ENCODE measurements at places on chromosomes 5 and 9. TPM values are rescaled to one million over a fixed set of nuclear protein-coding genes. Genes with fewer than 3 reads are reported as not detected.

GRCh38 chr5:40409601-40410000 lies 270.1 kb upstream of the PTGER4 start:
- no peak for DNase-seq

DNA sequence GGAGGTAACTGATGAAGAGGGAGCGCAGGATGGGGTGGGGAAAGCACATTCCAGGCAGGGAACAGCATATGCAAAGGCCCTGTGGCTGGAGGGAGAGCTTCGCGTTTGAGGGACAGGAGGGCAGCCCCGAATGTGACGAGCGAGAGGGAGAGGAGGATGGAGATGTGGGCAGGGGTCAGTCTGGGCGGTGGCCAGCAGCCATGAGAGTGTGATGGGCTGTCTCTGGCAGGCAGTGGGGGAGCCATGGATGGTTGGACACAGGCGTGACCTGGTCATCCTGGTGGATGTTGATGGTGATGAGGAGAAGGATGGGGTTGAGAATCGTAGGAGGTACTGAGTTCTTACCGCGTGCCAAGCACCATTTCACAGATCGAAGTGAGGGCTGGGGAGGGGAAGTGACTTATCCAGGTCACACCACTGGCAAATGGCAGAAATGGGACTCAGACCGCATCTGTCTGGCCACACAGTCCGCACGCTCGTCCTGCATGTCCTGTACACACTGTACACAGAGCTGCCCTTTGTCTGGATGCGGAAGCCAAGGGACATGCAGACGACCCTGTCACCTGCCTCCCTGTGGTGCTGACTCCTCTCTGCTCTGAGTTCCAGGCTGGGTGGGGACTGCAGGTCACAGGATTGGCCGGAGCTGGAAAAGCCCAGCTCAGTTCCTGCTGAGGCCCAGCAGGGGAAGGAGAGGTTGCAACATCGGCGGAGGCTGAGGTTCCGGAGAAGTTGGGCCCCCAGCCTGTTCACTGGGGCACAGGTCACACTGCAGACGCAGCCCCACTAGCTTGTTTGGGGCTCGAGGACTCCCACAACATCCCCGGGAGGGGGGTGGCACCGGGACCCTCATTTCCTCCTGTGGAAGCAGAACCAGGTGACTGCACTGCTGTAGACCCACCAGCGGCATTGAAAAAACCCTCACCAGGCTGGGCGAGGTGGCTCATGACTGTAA lies 165.6 kb upstream of the IER5L start:
- no peak for DNase-seq

DNA sequence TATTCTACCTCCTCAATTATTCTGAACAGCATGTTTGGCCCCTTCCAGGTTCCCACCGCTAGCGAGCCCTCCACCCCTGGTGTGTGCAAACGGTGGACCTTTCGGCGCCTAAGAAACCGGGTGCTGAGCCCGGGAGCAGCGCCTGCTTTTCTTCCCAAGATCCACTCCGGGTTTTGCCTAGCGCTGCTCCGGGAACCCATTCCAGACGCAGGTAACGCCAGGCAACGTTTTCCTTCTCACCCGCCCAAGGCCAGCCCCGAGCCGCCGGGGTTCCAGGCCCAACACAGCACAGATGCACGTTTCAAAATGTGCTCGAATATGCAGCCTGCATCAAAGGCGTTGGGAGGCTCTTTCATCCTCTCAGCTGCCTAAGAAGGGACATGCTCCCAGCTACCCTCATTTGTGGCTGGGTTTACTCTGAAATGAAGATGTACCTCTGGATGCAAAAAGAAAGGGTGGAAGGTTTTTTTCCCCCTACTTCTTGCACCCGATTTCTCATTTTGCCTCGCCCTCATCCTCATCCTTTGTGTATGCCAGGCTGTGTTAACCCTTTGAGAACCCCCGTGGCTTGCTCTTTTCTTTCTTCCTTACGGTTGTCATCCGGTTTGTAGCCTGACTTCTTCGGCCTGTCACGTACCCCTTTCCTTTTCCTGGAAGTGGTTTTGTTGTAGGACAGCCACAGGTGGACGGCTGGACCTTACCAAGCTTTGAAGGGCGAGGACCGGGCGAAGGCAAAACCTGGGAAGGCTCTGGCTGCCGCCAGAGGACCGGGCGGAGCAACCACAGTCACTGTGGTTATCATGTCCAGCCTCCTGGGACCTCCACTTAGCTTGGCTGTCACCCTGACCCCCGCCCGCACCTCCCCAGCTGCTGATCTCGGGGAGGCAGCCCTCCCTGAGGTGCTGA lies 226.9 kb downstream of the SMARCA2 start:
- peak; percentile 93 for DNase-seq

DNA sequence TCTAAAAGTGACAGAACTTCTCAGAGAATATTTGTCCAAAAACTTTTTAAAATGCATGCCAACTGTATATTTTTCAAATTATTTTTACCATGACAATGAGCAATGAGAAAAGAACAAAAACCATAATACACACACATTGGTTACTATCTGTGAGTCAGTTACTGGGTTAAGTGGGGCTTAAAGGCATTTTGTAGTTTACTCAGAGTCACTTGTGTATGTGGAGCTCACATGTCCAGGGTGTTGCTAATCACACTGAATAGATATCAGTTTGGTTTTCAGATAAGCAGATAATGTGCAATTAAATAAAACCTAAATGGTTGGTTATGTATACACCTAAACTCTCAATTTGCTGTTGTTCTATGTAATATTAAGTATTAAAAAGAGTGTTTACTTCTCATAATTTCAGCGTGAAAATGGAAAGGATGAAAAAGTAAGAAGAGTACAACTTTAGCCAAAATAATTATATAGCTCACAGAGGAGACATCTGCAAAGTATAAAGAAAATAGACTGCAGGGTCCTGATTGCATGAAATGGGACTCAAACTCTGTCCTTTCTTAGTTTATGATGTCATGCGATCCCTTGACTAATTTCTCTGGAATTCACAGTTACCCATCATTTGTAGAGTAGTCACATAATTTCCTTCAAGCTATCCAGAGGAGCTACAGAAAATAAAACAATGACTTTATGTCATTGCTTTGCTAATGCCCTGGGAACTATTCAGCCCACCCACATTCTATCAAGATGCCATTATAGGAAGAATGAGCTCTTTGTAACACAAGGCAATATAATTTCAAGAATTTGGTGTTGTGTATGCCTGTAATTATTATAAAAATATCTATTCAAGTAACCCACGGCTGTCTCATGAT lies 388.0 kb upstream of the ZNF608 start:
- DNase-seq: no peak

GRCh38 chr9:103730866-103731265 lies 363.2 kb upstream of the SMC2 start:
- peak; percentile 19 for DNase-seq

DNA sequence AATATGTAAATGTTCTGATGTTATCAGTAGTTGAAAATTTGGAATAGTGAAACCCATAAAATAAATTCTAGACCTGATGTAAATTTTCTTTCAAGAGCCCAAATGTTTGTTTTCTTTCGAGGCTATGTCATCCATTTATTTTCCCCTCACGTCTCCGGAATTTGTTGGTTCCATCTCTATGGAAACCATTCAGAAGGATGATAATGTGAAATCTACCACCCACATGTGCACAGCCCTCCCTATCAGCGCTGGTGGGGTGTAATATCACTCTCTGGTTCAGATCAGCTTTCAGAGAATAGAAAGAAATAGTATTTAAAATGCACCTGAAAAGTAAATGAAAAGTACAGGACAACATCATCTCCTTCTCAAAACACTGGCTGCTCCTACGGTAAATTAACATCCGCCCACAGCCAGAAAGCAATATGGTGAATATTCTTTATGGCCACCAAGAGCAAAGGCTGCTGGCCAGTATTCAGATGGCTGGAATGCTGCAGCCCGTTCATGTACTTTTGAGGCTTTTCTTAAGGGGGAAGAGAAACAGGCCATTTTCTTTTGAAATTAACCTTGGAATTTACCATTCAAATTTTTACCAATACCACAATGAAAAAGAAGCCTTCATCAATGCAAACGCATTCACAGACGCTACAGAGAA lies 28.5 kb downstream of the GLDC start:
- no peak for DNase-seq

The ROPN1L gene
- polyA plus RNA-seq: 0.25 TPM

Data from hindlimb muscle (tissue), 1 donor.